ENCODE measurements at places on chromosomes 7 and 10.
A peak's percentile ranks its signal among the peaks of the same experiment; 100 is the strongest.

GRCh38 chr10:47371629-47372485 is 12.2 kb downstream of the ZNF488 start:
- no peak overlapping the region for H3K4me3 ChIP-seq
- ATAC-seq, result no peak
- H3K36me3 ChIP-seq, result no peaks in the 10 kb centered on the region
- peaks cover 19% of the 10 kb centered on the region for H3K27me3 ChIP-seq
- H3K27ac ChIP-seq, result no peak overlapping the region

DNA sequence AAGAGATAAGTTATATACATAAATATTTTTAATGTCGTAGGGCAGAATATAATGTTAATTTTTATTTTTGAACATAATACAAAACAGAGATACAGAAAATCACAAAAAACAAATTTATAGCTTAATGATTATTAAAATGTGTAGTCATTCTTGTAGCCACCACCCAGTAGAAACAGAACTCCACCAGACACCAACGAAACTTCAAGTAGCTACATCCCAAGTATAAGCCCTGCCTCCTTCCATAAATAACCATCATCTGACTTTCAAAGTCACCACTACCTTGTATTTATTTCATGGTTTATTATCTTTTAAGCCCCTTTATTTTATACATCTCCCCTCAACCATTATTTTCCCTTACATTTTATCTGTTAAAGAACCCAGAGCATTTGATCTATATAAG is 111.9 kb upstream of the ZWINT start:
- no peak for ATAC-seq
- H3K27ac ChIP-seq, result no peak overlapping the region
- no peak overlapping the region for H3K4me3 ChIP-seq
- no peaks in the 10 kb centered on the region for H3K4me1 ChIP-seq
- no peaks in the 10 kb centered on the region for H3K27me3 ChIP-seq
- no peaks in the 10 kb centered on the region for H3K36me3 ChIP-seq

DNA sequence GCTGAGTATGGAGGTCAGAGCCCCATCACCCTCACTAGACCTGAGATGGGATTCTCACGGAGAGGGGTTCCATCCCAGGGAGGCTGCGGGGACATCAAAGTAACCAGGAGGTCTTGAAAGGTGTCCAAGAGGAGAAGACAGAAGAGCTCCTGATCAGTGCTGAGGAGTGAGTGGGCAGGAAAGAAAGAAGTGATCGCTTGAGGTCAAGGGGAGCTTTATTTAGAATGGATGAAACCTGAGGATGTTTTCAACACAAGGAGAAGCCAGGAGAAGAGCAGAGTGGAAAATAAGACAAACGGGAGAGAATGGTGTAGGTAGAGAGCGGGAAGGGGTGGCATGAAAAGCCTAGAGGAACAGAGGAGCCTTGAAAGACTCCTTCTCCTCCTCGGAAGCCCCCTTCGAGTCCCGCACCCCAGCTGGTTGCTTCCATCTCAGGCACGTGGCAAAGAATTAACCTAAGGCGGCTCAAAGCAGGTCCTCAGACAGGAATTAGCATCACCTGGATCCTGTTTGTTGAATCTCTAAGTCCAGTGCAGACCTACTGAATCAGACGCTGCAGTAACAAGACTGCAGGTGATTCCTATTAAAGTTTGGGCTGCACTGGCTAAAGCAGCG is 5.8 kb downstream of the SVIL start:
- no peak overlapping the region for H3K4me3 ChIP-seq
- no peaks in the 10 kb centered on the region for H3K27me3 ChIP-seq
- H3K4me1 ChIP-seq, result peaks cover 5% of the 10 kb centered on the region
- H3K36me3 ChIP-seq, result no peaks in the 10 kb centered on the region

DNA sequence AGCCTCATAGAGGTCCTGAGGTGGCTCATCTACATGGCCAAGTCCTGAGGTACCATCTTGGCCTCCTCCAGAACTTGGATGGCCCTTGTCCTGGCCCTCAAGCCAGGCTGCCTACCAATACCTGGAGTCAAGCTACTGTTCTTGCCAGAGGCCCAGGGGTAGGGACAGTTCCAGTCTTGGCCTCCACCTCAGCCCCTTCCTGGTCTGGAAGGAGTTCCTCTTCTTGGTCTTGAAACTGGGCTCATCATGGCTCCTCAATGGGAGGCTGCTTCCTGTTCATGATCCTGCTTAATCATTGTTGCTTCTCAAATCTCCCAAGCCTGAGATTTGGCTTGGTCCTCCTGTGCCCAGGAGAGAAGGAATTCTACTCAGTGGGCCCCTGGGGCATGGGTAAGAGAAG is 3.9 kb downstream of the HPS6 start:
- peaks cover 13% of the 10 kb centered on the region for H3K36me3 ChIP-seq
- peak overlapping the region; percentile 53 for H3K27ac ChIP-seq
- H3K27me3 ChIP-seq, result no peaks in the 10 kb centered on the region
- ATAC-seq, result no peak
- peaks cover 34% of the 10 kb centered on the region for H3K4me1 ChIP-seq

- peaks cover 7% of the 10 kb centered on the region for H3K4me1 ChIP-seq
- no peak overlapping the region for H3K27ac ChIP-seq
- ATAC-seq, result no peak
- H3K27me3 ChIP-seq, result no peaks in the 10 kb centered on the region
- peaks cover 7% of the 10 kb centered on the region for H3K36me3 ChIP-seq
These were observed 34.0 kb downstream of the MINDY4 start for GRCh38 chr7:30805081-30805691.

- H3K27me3 ChIP-seq, result no peaks in the 10 kb centered on the region
- no peak overlapping the region for H3K4me3 ChIP-seq
These were observed 115.3 kb downstream of the PLPP4 start for GRCh38 chr10:120572307-120572706.

DNA sequence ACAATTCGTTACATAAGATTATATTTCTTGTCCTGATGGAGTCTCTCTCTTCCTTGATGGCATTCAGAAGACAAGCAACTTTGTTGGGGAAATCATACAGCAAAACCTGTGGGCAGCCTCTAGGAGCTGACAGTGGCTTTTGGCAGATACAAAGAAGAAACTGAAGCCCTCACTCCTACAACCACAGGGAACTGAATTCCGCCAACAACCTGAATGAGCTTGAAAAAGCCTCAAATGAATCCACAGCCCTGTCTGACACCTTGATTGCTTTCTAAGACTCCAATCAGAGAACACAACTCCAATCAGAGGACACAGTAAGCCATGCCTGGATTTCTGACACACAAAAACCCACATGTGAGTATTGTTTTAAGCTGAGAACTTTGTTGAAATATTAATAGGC is 576.8 kb upstream of the LRRTM3 start:
- ATAC-seq, result no peak
- H3K27me3 ChIP-seq, result no peaks in the 10 kb centered on the region
- H3K4me3 ChIP-seq, result no peak overlapping the region
- no peaks in the 10 kb centered on the region for H3K36me3 ChIP-seq

DNA sequence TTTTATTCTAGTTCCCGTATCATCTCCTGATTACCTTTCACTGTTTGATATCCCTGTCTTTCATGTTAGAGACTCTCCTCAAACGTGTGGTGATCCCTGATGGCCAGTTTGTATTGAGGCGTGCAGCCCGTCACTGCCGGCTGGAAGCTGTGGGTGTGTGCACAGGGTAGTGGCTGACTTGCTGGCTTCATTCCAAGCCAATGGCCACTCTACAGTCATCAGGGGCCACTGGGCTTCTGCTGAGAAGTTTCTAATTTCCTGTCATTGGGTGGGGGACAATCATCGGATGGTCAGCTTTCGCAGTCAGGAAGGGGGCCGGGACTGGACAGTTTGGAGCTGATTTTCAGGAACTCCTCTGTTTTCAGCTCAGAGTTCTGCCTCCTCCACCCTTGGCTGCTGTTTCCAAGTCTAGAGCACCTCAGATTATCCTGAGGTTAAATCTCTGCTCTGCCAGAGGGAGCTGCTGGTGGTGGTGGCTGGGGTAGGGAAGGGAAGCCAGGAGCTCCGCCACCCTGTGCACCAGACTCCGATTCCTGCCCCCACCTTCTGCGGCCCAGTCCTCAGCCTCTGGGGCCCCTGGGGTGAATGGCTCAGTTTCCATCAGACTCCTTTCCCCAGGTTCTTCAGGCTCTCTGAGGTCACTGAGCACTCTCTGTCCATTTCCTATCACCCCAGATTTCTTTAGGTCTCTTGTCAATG is 34.9 kb downstream of the BAIAP2L1 start:
- H3K27me3 ChIP-seq, result peaks cover 34% of the 10 kb centered on the region
- no peaks in the 10 kb centered on the region for H3K36me3 ChIP-seq
- no peak for ATAC-seq
- no peak overlapping the region for H3K4me3 ChIP-seq
- H3K4me1 ChIP-seq, result no peaks in the 10 kb centered on the region

GRCh38 chr7:79401254-79401653 is 52.2 kb downstream of the MAGI2 start:
- no peaks in the 10 kb centered on the region for H3K27me3 ChIP-seq
- H3K27ac ChIP-seq, result no peak overlapping the region
- no peak for ATAC-seq
- no peak overlapping the region for H3K4me3 ChIP-seq
- H3K4me1 ChIP-seq, result no peaks in the 10 kb centered on the region
